ENCODE measurements at places on chromosomes 1 and 21. TPM values are rescaled to one million over a fixed set of nuclear protein-coding genes. Genes with fewer than 3 reads are reported as not detected.

Gene NHLH1
- total RNA-seq: 0.04 TPM

Gene OR2T29
- not detected for total RNA-seq

Gene TNNI3K
- 2.2 TPM for total RNA-seq

Gene CELA3A
- not detected for total RNA-seq

- H3K36me3 ChIP-seq: no peaks in the 10 kb centered on the region
- DNase-seq: peak; percentile 83
- no peaks in the 10 kb centered on the region for H3K4me1 ChIP-seq
- no peaks in the 10 kb centered on the region for H3K27me3 ChIP-seq
These were observed 72.7 kb downstream of the DIRAS3 start for GRCh38 chr1:67977756-67978155.

DNA sequence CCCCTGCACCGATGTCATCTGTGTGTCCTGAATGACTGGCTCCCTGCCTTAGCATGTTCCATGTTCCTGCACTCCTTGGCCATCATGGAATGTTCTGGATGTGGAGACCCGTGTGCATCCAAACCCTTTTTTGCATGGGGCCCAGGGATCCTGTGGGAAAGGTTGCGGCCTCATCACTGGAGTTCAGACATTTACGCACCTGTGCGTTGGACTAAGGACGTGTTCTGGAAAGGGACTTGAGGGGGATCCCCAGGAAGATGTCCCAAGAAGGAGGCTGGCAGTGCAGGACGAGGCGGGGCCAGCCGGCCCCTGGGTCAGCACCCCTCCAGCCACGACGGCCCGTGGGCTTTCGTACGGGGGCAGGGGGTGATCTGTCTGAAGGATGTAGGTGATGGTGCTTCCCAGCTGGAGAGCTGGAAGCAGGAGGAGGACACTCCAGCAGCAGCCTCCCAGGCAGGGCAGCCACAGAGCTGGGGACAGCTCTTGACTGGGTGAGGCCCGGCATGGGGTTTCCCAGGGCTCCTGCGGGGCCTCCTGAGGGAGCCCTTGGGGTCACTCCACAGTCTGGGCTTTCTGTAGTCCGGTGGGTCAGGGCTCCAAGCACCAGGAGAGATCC is 67.2 kb downstream of the SCCPDH start:
- no peaks in the 10 kb centered on the region for H3K27me3 ChIP-seq
- no peak for DNase-seq
- H3K27ac ChIP-seq: no peak overlapping the region

- no peaks in the 10 kb centered on the region for H3K27me3 ChIP-seq
- H3K27ac ChIP-seq: no peak overlapping the region
- no peaks in the 10 kb centered on the region for H3K36me3 ChIP-seq
- no peak overlapping the region for H3K4me3 ChIP-seq
- DNase-seq: peak; percentile 29
- peaks cover 20% of the 10 kb centered on the region for H3K4me1 ChIP-seq
These were observed 30.9 kb downstream of the RCAN1 start for GRCh38 chr21:34583926-34584563.

- H3K4me3 ChIP-seq: no peak overlapping the region
- no peak overlapping the region for H3K27ac ChIP-seq
- H3K27me3 ChIP-seq: no peaks in the 10 kb centered on the region
- no peak for DNase-seq
- H3K4me1 ChIP-seq: no peaks in the 10 kb centered on the region
These were observed 18.0 kb upstream of the KPRP start for GRCh38 chr1:152739841-152740240.

GRCh38 chr21:29166323-29166722 is 35.9 kb downstream of the MAP3K7CL start:
- no peaks in the 10 kb centered on the region for H3K27me3 ChIP-seq
- no peak overlapping the region for H3K4me3 ChIP-seq
- H3K4me1 ChIP-seq: peaks cover 2% of the 10 kb centered on the region
- no peak for DNase-seq
- no peak overlapping the region for H3K27ac ChIP-seq
- H3K36me3 ChIP-seq: no peaks in the 10 kb centered on the region

- H3K27ac ChIP-seq: no peak overlapping the region
- no peaks in the 10 kb centered on the region for H3K27me3 ChIP-seq
- no peak overlapping the region for H3K4me3 ChIP-seq
These were observed 81.5 kb upstream of the ZP4 start for GRCh38 chr1:237972186-237972585.

Gene PLK3
- total RNA-seq: 8.3 TPM

DNA sequence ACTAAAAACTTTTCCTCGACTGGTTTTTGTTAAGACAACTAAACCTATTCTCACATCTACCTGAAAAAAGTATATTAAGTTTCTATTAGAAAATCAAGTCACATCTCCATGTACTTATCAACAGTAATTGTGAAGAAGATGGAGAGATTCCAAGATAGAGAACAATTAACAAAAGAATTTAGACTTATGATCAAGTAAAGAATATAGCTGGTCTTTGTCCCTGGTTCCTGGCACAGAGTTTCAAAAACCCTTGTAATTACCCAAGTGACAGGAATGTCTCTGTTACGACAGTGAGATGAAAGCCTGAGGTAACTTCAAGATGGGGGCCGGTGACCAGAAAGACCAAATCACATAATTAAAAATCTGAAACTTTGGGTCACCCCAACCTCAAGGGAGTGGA is 91.6 kb downstream of the ASH1L start:
- no peaks in the 10 kb centered on the region for H3K27me3 ChIP-seq
- no peak for DNase-seq
- H3K4me3 ChIP-seq: no peak overlapping the region
- H3K4me1 ChIP-seq: no peaks in the 10 kb centered on the region

DNA sequence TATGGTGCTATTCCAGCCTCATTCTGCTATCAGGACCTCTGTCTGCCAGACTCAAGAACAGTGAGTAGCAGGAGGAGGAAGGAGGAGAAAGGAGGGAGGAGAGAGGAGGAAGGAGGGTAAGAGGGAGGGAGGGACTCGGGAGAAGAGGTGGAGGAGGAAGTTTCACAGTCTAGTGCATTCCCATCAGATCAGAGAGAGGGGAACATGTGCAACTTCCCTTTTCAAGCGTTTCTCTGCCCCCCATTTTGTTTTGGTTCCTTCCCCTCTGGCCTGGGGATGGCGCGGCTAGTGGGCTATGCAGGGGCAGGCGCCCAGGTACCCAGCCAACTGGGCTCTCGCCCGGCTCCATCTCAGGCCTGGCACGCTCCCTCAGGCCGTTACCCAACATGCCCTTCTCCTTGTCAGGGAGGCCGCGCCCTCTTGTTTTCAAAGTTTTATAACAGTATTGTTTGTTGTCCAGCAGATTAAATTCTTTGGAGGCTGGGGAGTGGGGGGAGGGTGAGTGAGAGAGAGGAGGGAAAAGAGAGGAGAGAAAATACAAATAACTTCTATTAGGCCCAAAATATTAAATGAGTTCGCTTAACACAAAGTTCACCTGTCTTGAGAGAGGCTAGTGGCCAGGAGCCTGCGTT is 56.0 kb downstream of the CD46 start:
- H3K4me3 ChIP-seq: no peak overlapping the region
- H3K36me3 ChIP-seq: peaks cover 23% of the 10 kb centered on the region

DNA sequence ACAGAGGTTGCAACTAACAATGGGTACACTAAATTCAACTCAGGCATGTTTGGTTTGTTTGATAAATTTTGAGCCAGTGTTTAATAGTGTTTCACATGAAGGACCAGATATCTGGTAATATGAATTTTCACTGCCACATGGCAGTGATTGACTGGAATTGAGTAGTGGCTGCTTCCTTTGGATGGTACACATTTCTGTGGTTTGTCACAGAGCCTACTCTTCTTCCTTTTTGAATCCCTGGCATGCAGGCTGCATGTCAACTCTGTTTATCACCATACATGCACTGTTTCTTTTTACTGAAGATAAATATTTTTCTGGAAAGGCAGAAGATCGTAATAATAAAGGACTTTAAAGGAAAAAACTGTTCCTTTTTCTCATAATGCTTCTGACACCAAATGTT is 35.5 kb downstream of the SDCCAG8 start:
- H3K4me3 ChIP-seq: no peak overlapping the region
- no peaks in the 10 kb centered on the region for H3K4me1 ChIP-seq
- no peak for DNase-seq

Gene RGL1
- 28.3 TPM for total RNA-seq

DNA sequence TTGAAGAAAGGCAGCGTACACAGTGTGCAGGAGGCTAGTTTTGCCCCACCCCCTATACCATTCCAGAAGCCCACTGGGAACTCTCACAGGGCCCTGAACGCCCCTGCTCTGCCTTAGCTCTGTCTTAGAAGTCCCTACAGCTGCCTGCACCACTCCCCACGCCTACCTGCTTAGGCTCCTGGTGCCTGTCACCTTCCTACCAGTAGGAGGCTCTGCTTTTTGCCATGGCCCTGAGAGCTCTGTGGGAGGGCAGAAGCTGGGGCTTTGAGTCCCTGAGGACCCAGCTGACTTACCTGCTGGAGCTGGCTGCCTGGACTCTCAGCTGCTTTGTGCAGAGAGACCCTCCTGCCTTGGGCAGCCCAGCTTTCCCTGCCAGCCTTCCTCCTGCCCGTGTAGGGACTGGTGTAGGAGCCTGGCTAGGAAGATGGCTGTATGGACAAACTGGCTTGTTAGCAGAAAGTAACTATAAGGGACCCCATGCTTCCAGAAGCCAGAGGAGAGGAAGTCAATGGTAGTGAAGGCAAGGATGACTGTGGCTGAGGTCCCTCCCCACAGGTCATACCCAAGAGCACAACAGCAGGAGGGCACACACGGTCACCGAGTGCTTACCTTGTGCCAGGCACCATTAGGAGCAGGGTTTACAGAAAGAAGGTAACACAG is 9.8 kb upstream of the CELSR2 start:
- H3K4me3 ChIP-seq: no peak overlapping the region
- peaks cover 38% of the 10 kb centered on the region for H3K36me3 ChIP-seq
- no peak overlapping the region for H3K27ac ChIP-seq

DNA sequence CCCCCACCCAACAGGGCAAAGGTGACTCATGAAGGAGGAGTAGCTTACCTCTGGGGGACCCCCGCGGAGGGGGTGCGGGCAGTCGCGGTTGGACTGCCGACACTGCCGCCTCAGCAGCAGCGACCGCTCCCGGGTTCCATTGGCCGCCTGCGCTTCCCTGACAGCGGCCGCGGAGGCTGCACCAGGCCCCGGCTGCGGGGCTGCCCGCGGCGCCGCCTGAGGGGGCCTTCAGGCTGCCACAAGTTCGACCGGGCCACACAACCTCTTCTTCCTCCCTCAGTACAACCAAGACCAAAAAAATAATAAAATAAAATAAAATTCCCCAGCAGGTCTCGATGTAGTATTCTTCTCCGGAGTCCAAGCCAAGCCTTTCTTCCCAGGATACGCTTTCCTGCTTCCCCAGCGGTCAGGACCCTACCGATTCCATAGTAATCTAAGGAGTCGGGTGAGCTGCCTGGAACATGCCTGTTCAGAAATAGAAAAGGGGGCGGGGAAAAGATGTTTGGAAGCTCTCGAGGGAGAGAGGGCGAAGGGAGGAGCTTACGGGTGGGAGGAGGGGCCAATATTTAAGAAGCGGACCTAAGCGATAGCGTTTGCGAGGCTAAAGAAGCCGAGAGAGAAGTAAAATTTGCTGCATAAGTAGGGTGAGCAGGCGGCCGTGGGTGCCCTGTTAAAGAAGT is at the start of gene PI4KB:
Gene PI4KB (minus strand): TSS at position 194 of the 680 bp plus-strand sequence. CDS start 10,935 bp downstream, outside the sequence.
- peak within 1 kb of the TSS; percentile 98 for H3K27ac ChIP-seq
- DNase-seq: peak; percentile 99
- H3K36me3 ChIP-seq: peaks cover 23% of the 10 kb centered on the region
- peaks cover 23% of the 10 kb centered on the region for H3K4me1 ChIP-seq

DNA sequence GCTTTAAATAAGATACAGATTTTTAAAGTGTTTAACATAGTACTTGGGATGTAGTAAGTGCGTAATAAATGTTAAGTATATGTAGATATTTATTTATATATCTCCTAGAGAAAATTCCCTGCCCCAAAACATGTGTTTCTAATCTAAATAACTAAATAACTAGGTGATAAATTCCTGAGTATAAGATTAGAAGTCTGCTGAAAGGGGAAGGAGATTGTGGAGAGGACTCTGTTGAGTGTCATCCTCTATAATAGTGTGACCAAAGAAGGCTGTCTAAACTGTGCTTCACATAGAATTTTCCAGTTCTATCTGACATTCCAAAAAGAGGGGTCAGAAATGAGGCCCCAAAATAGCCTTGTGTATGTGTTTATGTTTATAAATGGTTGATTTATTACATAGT is 590.5 kb upstream of the ADAMTS5 start:
- H3K27ac ChIP-seq: no peak overlapping the region
- H3K4me1 ChIP-seq: no peaks in the 10 kb centered on the region
- H3K36me3 ChIP-seq: no peaks in the 10 kb centered on the region
- H3K4me3 ChIP-seq: no peak overlapping the region
- no peaks in the 10 kb centered on the region for H3K27me3 ChIP-seq
- no peak for DNase-seq

- H3K4me1 ChIP-seq: no peaks in the 10 kb centered on the region
- DNase-seq: no peak
- no peak overlapping the region for H3K27ac ChIP-seq
- no peaks in the 10 kb centered on the region for H3K36me3 ChIP-seq
These were observed 43.2 kb upstream of the PLA2G4A start for GRCh38 chr1:186785503-186785902.

GRCh38 chr1:179178950-179179349 is 50.5 kb downstream of the ABL2 start:
- no peak overlapping the region for H3K27ac ChIP-seq
- DNase-seq: peak; percentile 4
- no peaks in the 10 kb centered on the region for H3K36me3 ChIP-seq
- H3K27me3 ChIP-seq: no peaks in the 10 kb centered on the region

DNA sequence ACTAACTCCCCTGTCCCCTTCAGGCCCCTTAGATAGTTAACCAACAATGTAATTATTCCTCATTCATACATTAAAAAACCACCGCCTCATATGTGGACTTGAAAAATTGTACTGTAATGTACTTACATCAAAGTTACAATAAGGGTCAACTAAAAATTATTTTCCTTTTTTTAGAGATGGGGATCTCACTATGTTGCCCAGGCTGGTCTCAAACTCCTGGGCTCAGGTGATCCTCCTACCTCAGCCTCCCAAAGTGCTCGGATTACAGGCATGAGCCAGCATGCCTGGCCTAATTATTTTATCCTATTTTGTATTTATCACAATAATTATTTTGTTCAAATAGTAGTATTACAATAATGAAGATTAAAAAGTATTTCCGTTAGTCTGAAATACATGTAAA is 12.6 kb downstream of the RPL5 start:
- no peak overlapping the region for H3K4me3 ChIP-seq
- peaks cover 27% of the 10 kb centered on the region for H3K36me3 ChIP-seq
- no peaks in the 10 kb centered on the region for H3K27me3 ChIP-seq
- no peak for DNase-seq

Gene FAM110D
- total RNA-seq: 0.93 TPM

Gene IVL
- not detected for total RNA-seq

DNA sequence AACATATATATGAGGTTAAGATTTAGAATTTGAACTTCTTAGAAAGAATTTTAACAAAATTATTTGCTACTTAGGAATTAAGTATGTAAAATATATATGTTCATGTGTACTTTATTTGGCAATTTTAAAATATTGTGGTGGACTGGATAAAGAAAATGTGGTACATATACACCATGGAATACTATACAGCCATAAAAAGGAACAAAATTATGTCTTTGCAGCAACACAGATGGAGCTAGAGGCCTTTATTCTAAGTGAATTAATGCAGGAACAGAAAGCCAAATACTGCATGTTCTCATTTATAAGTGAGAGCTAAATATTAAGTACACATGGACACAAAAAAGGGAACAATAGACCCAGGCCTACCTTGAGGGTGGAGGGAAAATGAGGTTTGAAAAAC is 72.2 kb upstream of the FMN2 start:
- no peak overlapping the region for H3K27ac ChIP-seq
- H3K4me1 ChIP-seq: no peaks in the 10 kb centered on the region
- no peak overlapping the region for H3K4me3 ChIP-seq

- no peaks in the 10 kb centered on the region for H3K27me3 ChIP-seq
- H3K4me3 ChIP-seq: no peak overlapping the region
- no peak overlapping the region for H3K27ac ChIP-seq
- no peaks in the 10 kb centered on the region for H3K36me3 ChIP-seq
- no peaks in the 10 kb centered on the region for H3K4me1 ChIP-seq
These were observed 640.9 kb upstream of the PLXNA2 start for GRCh38 chr1:208885060-208885459.
